HEK293T (cell line): ENCODE measurements at places on chromosomes 1 and 21.

DNA sequence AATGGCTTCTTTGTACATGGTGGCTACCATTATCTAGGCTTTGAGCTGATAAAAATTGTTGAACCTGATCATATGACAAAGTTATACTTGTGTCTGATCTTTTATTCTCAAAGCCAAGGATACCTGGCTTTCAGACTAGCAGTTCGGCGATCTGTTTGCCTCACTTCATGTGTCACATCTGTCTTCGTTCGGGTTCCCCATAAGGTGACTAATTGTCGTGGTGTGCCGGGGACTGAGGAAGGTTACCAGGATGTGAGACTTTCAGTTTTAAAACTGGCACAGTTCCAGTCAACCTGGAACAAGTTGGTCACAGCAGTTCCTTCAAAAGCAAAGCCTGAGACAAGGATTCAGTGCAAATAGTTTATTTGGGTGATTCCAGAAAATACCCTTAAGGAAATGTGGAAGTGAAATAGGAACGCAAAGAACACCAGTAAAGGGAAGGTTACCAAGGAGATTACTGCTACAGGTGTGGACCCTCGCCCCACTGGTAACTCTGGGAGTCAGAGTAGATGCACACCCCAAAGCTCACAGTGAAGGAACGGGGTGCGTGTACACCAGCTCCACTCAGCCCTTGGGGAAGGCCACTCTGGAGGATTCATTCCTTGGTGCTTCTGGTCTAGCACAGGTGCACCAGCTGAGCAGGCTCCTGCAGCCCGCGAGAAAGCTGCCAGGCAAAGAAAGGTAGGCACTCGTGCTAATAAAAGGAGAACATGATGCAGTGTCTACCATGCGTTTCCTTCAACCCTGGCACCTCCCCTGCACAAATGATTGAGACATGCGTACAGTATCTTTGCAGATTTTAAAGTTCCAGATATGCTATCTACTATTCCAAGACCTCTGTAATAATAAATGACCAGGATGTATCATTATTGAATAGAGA, 69.0 kb downstream of the VWA5B1 start:
- DNase-seq = no peak

DNA sequence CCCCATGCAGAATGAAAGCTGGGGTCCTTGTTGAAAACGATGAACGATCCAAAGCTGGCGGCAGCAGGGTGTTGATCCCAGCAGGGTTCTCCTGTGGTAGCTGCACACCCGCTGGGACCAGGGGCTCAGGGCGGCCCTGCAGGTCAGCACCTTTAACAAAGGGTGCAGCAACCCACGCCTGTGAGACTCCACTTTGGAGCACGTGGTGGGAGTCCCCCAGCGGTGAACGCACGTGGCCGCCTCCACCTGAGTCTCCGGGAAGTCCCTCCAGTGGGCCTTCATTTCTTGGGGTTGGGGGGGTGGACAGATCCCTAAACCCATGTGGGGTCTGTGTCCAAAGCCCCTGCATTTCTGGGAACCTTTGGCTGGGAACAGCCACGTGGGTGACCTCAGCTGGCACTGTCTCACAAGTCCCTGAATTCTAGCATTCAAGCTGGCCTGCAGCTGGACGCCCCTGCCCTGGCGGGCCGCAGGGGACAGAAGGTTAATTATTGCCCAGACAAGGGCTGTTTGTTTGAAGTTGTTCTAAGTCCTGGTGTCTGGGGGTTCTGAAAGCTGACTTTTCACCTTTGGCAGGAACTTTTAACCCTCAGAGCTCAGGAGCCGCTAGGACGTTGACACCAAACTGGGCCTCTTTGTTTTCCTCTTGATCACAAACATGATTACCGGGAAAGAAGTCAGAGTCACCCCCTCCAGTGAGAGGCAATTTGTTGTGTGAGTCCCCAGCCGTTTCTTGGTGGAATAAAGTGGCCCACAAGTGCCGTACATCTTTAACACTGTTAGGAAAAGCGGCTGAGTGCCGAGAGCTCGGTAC, 64.5 kb downstream of the COL18A1 start:
- no peak for DNase-seq

- DNase-seq = no peak
Observed at GRCh38 chr1:235430991-235431390, 63.8 kb downstream of the TBCE start.

- DNase-seq = no peak
Observed at GRCh38 chr1:66372522-66373101, 161.3 kb upstream of the SGIP1 start.

GRCh38 chr21:34020983-34021553, 52.3 kb upstream of the MRPS6 start:
- no peak for DNase-seq

GRCh38 chr1:197435224-197435623, 167.2 kb downstream of the CRB1 start:
- no peak for DNase-seq

DNA sequence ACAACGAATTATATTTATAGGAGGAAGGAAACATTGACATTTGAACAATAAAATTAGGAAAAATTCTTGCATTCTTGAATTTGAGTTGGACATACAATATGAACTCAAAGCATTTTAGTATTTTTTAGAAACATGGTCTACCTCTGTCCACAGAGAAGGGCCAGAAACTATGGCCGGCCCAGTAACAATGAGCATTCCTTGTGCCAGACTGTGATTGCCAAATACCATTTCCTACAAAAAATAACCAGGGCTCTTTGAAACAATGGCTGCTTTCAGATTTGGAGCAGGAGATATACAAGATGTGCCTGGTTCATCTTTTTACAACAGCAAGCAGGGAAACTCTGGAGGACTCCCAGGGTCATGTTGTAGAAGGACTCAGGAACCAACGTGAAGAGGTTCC, 38.4 kb downstream of the NOS1AP start:
- no peak for DNase-seq

GRCh38 chr1:225933072-225933471, 7.9 kb downstream of the LEFTY2 start:
- no peak for DNase-seq

DNA sequence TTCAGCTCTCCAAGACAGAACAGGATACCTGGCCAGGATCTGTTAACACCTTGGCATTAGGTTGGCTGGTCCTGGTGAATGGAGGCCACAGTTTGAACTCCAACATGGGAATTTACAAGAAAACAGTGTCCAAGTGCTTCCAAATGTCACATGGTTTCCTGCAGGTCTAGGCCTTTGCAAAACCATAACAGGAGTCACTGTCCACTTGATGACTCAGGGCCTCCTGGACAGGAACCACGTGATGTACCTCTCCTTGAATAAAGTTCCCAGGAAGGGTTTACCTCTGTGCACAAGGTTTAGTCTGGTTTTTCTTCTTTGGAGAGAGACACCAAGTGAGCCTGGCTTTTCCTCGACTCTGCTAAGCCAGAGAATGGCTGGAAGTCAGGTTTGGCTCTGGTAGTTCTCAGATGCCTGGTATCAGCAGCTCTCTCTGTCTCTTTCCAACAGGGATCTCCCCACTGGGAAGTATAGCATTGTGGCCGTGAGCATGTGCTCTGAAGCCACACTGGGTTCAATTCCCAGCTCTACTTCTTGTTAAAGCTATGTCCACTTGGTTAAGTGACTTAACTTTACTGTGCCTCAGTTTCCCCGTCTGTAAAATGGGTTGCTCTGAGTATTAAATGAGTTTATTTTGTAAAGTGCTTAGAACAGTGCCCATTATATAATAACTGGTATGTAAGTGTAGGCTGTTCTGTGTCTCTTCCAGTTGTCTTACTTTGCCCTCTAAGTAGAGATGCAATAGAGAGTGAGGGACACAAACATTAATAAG, 27.3 kb upstream of the TMEM61 start:
- no peak for DNase-seq

GRCh38 chr1:54876814-54877213, 10.2 kb downstream of the DHCR24 start:
- DNase-seq = no peak

GRCh38 chr1:193311226-193311948, 125.0 kb upstream of the B3GALT2 start:
- DNase-seq = no peak

- no peak for DNase-seq
Observed at GRCh38 chr1:244861683-244862082, 2.7 kb downstream of the HNRNPU start.

DNA sequence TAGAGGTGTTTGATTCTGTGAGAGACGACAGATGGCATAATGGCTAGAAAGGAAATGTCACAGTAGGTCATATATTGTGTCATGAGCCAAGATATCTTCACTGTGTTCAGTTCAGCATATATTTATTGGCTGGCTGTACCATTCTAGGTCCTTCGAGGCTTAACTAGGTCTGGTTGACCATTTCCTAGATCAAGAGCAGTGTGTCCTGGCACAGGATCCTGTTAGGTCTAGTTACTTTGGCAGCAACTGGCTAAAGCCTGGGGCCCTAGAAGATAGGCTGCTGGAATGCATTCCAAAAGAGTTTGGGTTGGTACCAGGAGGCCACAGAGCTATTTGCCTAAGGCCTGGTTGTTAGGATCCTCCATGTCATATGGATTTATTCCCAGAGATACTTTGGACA, 20.9 kb downstream of the ZBTB40 start:
- DNase-seq = no peak

DNA sequence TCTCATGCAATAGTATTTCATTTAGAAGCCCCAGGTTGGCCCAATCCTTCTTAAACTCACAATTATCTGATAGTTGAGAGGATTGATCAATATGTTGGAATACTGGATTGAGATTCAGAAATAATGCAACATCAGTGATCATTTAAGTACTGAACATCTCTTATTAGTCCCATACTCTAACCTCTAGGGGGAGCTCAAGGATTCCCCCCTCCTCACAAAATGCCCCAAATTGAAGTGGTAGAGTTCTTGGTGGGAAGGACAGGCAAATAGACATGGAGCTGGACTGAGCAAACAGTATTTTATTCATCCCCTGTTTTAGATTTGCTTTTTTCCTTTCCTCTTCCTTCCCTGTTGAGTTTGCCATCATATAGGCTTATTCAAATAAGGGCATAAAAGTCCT, 62.8 kb downstream of the NGF start:
- DNase-seq = peak; percentile 53

DNA sequence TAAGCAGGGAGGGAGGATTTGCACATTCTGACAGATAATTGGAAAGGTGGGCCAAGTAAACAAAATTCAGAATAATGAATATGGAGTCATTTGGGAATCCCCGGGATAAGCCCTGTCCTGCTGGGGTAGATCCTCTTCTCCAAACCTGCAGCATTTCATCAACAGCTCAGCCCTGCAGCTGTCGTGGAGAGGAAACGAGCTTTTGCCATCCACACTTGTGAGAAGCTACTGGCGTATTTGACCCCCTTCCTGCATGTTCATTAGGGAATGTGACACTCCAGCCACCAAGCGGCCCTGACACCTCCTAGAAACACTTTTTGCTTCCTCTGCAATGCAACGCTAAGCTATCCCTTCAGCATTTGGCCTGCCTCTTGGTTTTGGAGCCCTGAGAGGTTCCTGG, 8.0 kb upstream of the LEFTY2 start:
- no peak for DNase-seq

GRCh38 chr1:215273838-215274516, 191.4 kb downstream of the KCNK2 start:
- DNase-seq = no peak

- no peak for DNase-seq
Observed at GRCh38 chr1:90246069-90246468, 251.2 kb downstream of the ZNF326 start.

GRCh38 chr21:27466140-27466539, 499.3 kb upstream of the ADAMTS5 start:
- DNase-seq = no peak

DNA sequence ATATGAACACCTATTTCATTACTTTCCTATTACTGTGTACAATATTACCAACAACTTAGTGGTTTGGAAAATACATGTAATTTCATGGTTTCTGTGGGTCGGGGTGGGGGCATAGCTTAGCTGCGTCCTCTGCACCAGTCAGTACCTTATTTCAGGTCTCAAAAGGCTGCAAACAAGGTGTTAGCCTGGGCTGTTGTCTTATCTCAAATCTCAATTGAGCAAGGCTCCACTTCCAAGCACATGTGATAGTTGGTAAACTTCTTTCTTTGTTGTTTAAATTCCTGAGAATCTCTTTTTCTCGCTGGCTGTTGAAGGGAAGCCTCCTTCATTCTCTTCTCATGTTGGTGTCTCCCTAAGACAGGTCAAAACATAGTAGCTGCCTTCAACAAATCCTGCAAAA, 485.4 kb downstream of the AMY1C start:
- no peak for DNase-seq

DNA sequence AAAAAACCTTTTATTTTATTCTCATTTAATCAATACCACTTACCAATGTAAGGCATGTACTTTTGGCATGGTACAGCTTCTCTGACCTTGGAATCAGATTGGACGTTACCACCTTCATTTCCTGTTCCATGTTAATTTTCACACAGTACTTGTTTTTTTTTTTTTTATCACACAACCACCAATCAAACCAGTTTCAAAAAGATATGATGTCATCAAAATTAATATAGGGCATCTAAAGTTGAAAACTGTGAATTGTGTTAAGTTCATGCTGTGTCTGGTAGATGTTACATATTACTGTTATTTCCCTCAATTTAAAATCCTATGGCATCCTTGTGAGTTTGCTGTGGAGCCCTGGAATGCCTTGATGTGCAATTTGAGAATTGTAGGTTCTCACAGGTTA, 85.1 kb downstream of the NPHS2 start:
- DNase-seq = no peak

GRCh38 chr21:36489776-36490165, 9.8 kb upstream of the CLDN14 start:
- no peak for DNase-seq

- no peak for DNase-seq
Observed at GRCh38 chr21:37548521-37548981, 182.0 kb downstream of the DYRK1A start.

DNA sequence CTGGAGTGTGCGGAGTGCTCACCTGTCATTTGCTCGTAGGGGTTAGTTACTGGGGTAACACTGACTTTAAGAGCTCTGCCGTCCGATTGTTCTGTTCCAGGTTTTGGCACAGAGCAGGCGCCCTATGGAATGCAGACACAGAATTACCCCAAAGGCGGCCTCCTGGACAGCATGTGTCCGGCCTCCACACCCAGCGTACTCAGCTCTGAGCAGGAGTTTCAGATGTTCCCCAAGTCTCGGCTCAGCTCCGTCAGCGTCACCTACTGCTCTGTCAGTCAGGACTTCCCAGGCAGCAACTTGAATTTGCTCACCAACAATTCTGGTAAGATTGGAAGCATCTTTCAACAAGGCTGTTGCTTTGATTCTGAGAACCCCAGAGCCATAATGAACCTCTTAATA, 12.6 kb downstream of the ETS2 start:
- no peak for DNase-seq

DNA sequence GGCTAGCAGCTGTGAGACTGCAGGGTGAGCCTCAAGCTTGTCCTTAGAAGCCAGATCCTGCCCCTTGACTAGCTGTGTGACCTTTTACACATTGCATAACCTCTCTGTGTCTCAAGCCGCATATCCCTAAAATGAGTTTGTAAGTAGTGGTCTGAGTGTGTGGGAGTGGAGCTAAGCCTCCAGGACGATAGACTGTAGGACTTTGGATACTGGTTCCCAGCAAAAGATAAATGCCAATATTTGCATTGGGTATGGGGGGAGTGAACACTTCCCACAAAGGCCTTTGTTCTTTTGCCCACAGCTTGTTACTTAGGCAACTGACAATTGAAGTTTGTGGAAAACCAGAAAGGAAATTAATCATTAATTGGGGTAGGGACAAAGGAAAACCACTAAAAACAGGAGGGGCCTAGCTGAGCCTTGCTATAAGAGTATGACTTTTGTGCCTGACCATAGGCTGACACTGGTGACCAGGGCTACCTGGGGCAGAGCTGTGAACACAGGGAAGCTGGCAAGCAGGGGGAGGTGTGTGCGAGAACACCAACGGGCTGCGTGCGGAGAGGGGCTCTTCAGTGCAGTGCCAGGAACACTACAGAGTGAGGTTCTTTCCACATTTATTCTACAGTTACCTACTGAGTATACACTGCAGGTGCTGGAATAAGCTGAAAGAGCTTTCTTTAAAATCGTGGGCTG, 102.4 kb upstream of the ETV3 start:
- DNase-seq = no peak
